Chondrocyte (in vitro differentiated cells): ENCODE measurements at places on chromosomes 6 and 20. TPM values are rescaled to one million over a fixed set of nuclear protein-coding genes. Genes with fewer than 3 reads are reported as not detected.
A peak's percentile ranks its signal among the peaks of the same experiment; 100 is the strongest.

DNA sequence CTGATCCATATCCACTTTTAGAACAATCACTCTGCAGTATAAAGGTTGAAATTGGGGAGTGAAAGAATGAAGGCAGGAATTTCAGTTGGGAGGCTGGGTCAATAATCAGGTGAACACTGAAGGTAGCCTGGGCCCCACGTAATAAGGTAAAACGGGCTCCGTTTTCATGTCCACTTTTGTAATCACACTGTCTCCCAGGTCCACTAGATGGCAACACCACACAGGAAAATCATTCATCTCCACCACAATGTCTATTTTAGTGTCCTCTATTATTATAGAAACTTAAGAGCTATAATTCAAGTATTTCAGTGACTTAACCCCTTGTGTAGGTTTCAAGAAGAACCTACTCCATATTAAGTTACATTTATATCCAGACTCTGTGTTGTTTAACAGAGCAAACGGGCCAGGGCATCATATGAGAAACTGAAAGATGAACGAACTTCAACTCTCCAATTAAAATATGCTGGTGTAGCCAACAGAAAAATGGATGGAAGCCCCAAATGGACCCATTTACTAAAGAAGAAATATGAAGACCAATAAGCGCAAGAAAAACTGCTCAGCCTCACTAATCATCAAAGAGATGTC, 45.9 kb upstream of the MC3R start:
- no peak for DNase-seq
- H3K27me3 ChIP-seq = no peaks in the 10 kb centered on the region
- no peaks in the 10 kb centered on the region for H3K36me3 ChIP-seq
- H3K4me3 ChIP-seq = no peak overlapping the region

Gene RAET1E
- total RNA-seq = not detected in 3 replicates

Gene LGSN
- 1.4 TPM in 2 of 3 replicates, not detected in the other for total RNA-seq

GRCh38 chr20:31664696-31665354, 27.1 kb downstream of the COX4I2 start:
- DNase-seq = no peak
- peaks cover 39% of the 10 kb centered on the region for H3K4me1 ChIP-seq
- H3K27ac ChIP-seq = peak overlapping the region; percentile 58
- H3K4me3 ChIP-seq = no peak overlapping the region
- H3K27me3 ChIP-seq = no peaks in the 10 kb centered on the region

Gene FOXQ1
- total RNA-seq = 0.15 TPM in 1 of 3 replicates, not detected in the others

GRCh38 chr6:10586302-10586701, 65.2 kb downstream of the GCNT2 start:
- peaks cover 32% of the 10 kb centered on the region for H3K27me3 ChIP-seq
- no peak overlapping the region for H3K4me3 ChIP-seq
- H3K4me1 ChIP-seq = peaks cover 14% of the 10 kb centered on the region
- no peaks in the 10 kb centered on the region for H3K36me3 ChIP-seq
- no peak overlapping the region for H3K27ac ChIP-seq

DNA sequence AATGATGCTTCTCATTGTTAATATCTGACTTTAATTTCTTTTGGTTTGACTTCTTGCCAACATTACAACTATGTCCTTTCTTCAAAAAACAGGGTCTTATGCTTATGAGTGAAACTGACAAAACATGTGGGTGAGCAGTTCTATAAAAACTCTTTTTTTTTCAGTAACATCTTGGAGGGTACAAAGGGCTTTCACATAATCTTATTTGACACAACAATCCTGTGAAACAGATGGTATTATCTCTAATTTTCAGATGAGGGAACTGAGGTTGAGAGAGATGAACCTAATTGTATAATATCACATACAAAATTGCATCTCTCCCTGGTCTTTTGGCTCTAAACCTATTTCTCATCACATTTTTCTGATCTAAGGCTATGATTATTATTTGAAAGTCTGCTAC, 38.3 kb downstream of the MAPK14 start:
- H3K4me3 ChIP-seq = no peak overlapping the region
- no peaks in the 10 kb centered on the region for H3K27me3 ChIP-seq
- H3K4me1 ChIP-seq = peaks cover 40% of the 10 kb centered on the region

Gene MUC22
- not detected in 3 replicates for total RNA-seq

DNA sequence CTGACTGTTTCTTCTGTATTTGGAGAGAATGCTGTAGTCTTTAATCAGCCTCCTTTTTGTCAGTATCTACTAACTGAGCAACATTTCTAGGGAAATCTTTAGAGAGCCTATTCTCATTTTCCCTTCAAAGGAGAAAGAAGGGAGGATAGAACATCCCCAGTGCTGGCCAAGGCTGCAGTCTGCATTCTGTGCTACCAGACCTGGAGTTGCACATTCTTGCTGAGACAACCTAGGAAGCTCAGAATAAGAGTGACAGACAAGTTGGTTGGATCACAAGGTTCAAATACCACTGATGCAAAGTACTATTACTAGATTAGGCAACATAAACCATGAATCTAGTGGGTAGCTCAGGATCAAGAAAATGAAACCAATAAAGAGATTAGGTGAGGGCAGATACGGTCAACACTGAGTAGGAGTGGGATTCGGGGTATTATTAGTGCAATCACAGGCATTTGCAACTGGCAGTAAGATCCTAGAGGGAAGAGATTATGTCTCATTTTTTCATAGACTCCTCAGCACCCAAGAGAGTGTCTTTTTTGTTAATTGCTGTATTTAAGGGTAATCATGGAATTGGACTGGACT, 213.5 kb upstream of the FAM83B start:
- no peak overlapping the region for H3K4me3 ChIP-seq
- no peaks in the 10 kb centered on the region for H3K36me3 ChIP-seq
- no peak overlapping the region for H3K27ac ChIP-seq
- DNase-seq = no peak
- H3K4me1 ChIP-seq = no peaks in the 10 kb centered on the region

Gene SDC4
- total RNA-seq = 17.1 to 21.4 TPM (median 21.2 TPM) in 3 replicates

DNA sequence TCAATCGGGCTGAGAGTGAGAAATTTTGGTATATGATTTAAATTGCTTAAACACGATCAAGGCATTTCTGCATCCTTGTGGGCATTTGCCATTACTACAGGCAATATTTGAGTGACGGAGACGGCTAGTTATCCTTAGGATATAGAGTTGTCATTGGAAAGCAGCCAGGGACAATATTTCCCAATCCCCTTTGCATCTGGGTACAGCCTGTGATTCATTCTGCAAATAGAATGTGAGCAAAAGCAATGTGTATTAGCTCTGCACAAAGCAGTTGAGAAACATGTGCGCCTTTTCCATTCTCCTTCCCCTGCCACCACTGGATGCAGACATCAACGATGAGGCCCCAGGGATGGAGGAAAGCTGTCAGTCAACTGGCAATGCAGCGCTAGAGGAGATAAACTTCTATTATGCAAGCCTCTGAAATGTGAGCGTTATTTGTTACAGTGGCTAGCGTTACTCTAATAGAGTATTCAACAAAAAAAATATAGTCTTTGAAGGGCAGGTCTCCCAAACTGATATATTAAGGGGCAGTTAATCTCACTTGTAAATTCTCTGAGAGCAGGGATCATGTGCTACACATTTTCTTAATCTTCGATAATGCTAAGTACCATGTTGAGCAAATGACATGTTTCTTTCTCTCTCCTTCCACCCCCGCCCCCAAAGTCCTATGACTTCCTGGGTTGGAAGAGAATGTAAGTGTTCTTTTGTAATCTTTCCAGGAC, 37.1 kb upstream of the NCOA3 start:
- H3K27me3 ChIP-seq = no peaks in the 10 kb centered on the region
- peak overlapping the region; percentile 89 for H3K27ac ChIP-seq
- DNase-seq = no peak
- H3K4me3 ChIP-seq = peak overlapping the region; percentile 42

Gene SEMG1
- total RNA-seq = not detected in 3 replicates

DNA sequence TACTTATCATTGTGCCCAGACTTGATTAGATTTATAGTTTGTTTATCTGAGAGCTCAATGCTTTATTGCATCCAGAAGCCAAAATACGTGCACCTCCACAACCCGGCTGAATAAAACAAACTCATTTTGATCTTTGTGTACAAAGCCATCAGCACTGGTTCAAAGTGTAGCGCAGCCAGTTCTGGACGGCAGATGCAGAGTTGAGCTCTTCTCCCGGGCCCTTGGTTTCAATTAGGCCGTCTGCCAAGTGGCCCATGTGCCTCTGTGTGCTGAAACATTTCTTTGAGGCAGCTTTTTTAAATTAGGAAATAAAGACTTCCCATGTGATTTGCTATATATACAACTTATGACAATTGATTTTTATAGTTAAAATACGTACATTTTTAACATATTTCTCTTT, 96.2 kb upstream of the RSPO3 start:
- no peaks in the 10 kb centered on the region for H3K36me3 ChIP-seq
- no peaks in the 10 kb centered on the region for H3K4me1 ChIP-seq
- H3K27ac ChIP-seq = no peak overlapping the region
- no peak for DNase-seq
- peaks cover 1% of the 10 kb centered on the region for H3K27me3 ChIP-seq

DNA sequence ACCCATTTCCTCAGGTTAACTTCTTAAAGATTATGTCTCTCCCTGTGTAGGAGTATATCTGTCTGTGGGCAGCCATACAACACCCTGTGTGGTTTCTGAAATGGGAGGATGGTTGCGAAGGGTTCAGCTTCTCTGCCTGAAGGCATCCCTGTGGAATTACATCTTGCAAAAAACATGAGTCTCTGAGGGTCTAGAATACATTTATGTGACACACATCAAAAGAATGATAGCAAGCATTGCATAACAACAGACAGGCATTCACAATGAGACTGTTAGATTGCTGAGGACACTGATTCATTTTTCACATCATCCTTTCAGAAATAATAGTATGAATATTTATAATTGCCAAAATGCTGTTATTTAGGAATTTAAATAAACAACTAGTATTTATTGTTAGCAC, 670.9 kb downstream of the HTR1B start:
- H3K4me3 ChIP-seq = no peak overlapping the region
- no peak overlapping the region for H3K27ac ChIP-seq
- H3K27me3 ChIP-seq = peaks cover 9% of the 10 kb centered on the region
- DNase-seq = no peak

Gene TAB2
- total RNA-seq = 49.3 to 54.9 TPM (median 54.1 TPM) in 3 replicates

Gene ZC2HC1B
- total RNA-seq = 0.46 TPM in 1 of 3 replicates, not detected in the others

- H3K4me1 ChIP-seq = peaks cover 19% of the 10 kb centered on the region
- H3K4me3 ChIP-seq = peak overlapping the region; percentile 79
- no peaks in the 10 kb centered on the region for H3K36me3 ChIP-seq
These were observed 936 bp downstream of the ZDHHC14 start for GRCh38 chr6:157381631-157382621.

- no peak for DNase-seq
- no peak overlapping the region for H3K4me3 ChIP-seq
- peaks cover 5% of the 10 kb centered on the region for H3K36me3 ChIP-seq
- H3K27me3 ChIP-seq = no peaks in the 10 kb centered on the region
These were observed 109.5 kb upstream of the NFATC2 start for GRCh38 chr20:51651921-51652549.

GRCh38 chr6:1850840-1851157, 241.1 kb downstream of the FOXC1 start:
- no peak for DNase-seq
- peaks cover 6% of the 10 kb centered on the region for H3K4me1 ChIP-seq
- H3K27me3 ChIP-seq = no peaks in the 10 kb centered on the region
- no peaks in the 10 kb centered on the region for H3K36me3 ChIP-seq
- no peak overlapping the region for H3K27ac ChIP-seq

Gene NUP43
- 28.1 to 41.8 TPM (median 33.9 TPM) in 3 replicates for total RNA-seq
